SW 1271 (cell line): ENCODE measurements at places on chromosomes 11 and 22.

GRCh38 chr11:113247966-113248365 is 66.4 kb upstream of the TTC12 start:
- DNase-seq = no peak

DNA sequence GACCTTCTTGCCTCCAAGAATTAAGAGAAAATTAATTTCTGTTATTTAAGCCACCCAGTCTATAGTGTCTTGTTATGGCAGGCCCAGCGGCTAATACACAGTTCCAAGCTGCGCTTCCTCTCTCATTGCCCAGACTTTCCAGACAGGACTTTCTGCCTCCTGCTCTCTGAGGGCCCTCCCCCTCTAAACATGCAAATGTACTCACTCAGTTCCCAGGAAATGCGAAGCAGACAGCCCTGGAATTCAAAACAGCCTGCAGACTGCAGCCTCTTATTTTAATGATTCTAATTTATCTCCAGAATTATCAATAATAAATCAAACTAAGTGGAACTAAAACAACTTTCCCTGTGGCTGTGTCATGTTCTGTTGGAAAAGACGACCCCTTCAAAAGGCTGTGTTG is 115.5 kb upstream of the ISX start:
- DNase-seq = no peak

DNA sequence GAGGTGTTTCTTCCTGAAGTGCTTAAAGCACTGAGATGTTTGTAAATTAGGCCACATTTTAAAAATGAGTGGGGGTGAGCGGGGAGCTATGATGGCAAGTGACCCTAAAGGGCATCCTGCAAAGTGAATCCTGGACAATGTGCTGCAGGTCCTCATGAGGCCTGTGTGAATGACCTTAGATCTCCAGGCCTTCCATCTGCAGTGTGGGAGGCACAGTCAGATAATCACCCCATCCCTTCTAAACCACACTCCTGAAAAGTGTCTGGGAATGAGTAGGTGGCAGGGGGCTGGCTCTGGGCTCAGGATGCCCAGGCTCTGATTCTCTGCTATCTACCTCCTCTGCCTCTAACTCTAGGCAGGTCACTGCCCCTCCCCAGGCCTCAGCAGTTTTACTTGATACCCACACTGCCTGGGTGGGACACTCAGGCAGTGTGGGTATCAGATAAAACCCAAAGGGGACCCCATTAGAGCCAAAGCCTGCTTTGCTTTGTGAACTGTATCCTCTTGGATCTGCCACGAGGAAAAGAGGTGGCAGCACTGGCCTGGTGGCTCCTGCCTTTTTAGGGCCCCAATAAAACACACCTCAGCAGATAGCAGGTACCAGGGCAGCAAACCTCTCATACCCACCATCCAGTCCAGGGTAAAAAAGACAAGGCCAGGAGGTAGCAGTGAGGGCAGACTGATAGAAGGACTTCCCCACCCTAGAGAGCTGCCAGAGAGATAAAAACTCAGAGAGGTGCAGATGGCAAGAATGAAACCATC is 10.5 kb downstream of the STARD10 start:
- no peak for DNase-seq

DNA sequence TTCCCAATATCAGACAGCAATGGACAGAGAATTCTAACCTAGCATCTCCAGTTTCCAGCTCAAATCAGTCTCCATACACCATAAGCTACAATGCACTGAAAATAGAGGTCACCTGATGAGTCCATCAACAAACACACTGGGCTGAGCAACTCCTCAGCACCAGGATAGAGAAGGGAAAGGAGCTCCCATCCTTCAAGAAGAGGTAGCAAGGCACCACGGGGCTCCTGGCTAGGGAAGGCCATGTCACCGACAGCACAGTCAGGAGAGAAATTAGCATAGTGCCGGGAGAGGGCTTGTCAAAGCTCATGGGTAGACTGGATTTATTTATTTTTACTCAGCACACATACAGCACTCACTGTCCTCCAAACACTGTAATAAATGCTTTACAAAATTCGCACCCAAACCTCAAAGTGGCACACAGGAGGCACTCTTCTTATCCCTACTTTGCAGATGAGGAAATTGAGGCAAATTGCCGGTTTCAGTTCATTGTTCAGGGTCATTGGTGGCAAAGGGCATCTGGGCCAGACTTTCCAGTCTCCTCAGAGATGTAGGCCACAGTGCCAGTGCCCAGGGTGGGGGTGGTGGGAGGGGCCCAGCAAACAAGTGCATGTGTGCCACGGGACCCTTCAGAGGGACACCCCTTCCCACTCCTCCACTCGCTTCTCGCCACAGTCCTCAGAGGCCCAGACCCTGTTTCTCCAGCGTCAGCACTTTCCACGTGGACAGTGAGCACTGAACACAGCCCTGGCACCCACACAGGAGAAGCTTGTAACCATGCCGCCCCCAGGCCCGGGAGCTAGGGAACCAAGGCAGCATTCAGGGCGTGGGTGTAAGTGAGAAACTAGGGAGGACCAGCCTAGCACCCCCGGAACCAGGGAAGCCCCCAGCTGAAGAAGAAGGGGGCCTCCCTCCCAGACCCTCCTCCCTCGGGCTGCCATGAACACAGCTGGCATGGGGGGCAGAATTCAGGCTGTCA is 1417.4 kb downstream of the TBC1D22A start:
- no peak for DNase-seq

GRCh38 chr11:75503531-75504099 is 22.1 kb downstream of the GDPD5 start:
- no peak for DNase-seq
